ENCODE measurements at places on chromosomes 7 and 10.

DNA sequence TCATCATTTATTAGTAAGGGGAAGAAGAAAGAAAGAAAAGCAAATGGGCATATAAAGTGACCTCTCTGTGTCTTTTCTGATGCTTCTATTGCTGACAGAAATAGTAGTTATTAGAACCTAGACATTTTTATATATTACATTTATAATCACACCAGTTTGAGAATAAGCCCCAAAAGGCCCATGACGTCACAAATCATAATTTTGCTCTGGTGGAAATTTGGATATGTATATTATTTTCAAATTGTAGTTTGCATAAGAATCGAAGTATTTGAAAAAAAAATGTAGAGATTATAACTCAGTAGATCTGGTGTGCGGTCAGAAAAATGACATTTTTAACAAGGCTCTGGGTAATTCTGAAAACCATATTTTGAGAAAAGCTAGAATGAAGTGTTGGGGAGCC, 101.2 kb upstream of the STEAP1 start:
- DNase-seq: no peak

DNA sequence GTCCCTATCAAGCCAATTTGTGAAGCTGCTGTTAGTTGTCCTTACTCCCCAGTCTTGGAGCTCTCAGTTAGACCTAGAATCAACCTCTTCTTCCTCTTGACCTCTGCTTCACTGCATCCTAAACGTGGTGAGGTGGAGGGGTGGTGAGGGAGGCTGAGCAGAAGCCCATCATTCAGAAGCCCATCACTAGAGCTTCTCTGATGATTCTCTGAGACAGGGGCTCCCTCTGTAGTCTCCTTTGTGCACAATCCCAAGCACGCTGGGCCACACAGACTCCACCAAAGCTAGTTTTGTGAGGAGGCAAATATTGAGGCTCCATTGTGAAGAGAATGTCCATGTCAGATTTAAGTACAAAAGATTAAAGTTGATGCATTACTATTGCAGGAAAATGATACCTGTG, 163.8 kb upstream of the PRSS1 start:
- no peak for DNase-seq

- DNase-seq: no peak
These were observed 200.5 kb downstream of the MAD1L1 start for GRCh38 chr7:2032030-2032875.

DNA sequence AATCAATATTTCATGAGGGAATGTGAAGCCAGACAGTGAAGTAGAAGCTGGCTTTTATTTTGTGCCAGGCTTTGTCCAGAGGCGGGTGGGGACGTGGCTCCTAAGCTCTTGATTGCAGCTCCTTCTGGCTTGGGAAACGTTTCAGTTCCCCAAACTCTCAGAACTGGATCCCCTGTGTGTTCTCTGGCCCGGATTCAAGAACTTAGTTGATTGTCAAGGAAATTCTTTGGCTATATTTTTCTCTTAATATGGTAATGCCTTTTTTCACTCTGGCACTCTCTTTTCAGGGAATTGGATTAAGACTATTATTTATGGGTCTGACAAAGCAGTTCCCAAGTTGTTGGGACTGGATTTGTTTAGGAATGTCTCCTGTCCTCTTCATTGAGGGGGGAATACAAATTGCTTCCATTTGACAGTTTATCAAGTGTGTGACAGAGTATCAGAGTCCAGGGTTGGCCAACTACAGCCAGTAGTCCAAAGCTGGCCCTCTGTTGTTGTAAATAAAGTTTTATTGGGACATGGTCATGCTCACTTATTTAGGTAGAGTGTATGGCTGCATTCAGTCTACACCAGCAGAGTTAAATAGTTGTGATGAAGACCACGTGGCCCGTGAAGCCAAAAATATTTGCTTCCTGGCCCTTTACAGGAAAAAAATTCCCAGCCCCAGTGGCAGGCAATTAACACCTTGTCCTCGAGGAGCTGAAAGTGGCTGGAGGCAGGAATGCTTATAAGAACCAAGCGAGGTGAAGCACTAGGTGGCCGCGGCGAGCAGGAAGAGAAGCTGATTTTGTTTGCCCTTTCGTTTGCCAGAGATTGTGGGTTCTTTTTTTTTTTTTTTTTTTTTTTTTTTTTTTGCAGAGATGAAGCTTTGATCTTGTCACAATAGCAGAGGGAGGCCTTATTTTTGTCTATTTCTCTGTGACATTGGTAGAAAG, 34.3 kb downstream of the HTRA1 start:
- DNase-seq: peak; percentile 9

- DNase-seq: no peak
These were observed 54.8 kb downstream of the THNSL1 start for GRCh38 chr10:25071227-25071626.

- no peak for DNase-seq
These were observed 610.1 kb upstream of the ANKRD30A start for GRCh38 chr10:36515319-36515718.

GRCh38 chr7:23295401-23295697, 3.8 kb upstream of the MALSU1 start:
- DNase-seq: no peak

- DNase-seq: no peak
These were observed 14.2 kb downstream of the SLC29A3 start for GRCh38 chr10:71333129-71333887.

DNA sequence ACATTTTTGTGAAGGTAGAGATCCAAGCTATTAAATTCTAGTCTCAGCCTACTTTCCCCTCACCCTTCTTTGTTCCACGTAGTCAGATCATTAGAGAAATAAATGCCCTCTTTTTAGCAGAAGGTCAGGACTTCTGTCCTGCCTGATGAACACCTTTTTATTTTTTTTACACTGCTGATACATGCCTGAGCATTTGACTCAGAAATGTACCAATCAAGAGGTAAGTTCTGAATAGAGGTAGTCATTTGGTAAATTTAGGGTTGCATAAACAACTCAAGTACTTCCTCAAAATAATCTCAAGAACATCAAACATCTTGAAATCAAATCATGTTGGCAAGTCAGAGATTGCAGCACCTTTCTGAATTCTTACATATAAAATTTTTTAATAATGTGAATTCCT, 133.7 kb downstream of the MYO3A start:
- no peak for DNase-seq

- no peak for DNase-seq
These were observed 6.5 kb upstream of the ERLIN1 start for GRCh38 chr10:100192350-100192749.
